ENCODE measurements at places on chromosomes 12 and 14.
A peak's percentile ranks its signal among the peaks of the same experiment; 100 is the strongest.

GRCh38 chr14:54600717-54601109 lies 33.8 kb downstream of the SAMD4A start:
- peak overlapping the region; percentile 41 for H3K27ac ChIP-seq
- H3K36me3 ChIP-seq, result peaks cover 31% of the 10 kb centered on the region
- peaks cover 51% of the 10 kb centered on the region for H3K4me1 ChIP-seq

- peak overlapping the region; percentile 77 for H3K27ac ChIP-seq
- no peaks in the 10 kb centered on the region for H3K27me3 ChIP-seq
- H3K36me3 ChIP-seq, result no peaks in the 10 kb centered on the region
- peaks cover 22% of the 10 kb centered on the region for H3K4me1 ChIP-seq
- DNase-seq, result no peak
These were observed 616.4 kb downstream of the MED13L start for GRCh38 chr12:115661112-115661511.

- no peaks in the 10 kb centered on the region for H3K27me3 ChIP-seq
- no peak overlapping the region for H3K27ac ChIP-seq
- H3K4me3 ChIP-seq, result no peak overlapping the region
- no peaks in the 10 kb centered on the region for H3K36me3 ChIP-seq
These were observed 355.1 kb downstream of the ALG10 start for GRCh38 chr12:34377243-34378035.

DNA sequence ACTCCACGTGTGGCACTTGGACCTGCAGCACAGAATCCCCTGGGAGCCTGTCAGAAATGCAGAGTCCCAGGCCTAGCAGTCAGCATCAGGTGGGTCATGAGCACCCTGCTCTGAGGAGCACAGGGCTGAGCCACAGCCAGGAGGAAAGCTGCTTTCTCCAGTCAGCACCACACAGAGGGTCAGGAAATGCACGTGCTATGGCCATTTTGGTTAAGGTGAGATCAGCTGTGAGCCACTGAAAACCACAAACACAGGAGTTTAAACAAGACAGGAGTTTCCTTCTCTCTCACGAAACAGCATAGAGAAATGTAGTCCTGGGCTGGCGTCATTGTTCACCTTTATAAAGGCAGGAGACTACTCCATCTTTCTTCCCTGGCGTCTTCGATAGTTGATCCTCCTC lies 204.5 kb upstream of the SFSWAP start:
- H3K4me3 ChIP-seq, result no peak overlapping the region
- no peaks in the 10 kb centered on the region for H3K36me3 ChIP-seq
- no peaks in the 10 kb centered on the region for H3K27me3 ChIP-seq

GRCh38 chr12:45377815-45378214 lies 161.9 kb downstream of the ANO6 start:
- no peak for DNase-seq
- peak overlapping the region; percentile 41 for H3K27ac ChIP-seq
- peaks cover 17% of the 10 kb centered on the region for H3K4me1 ChIP-seq
- H3K27me3 ChIP-seq, result no peaks in the 10 kb centered on the region
- no peak overlapping the region for H3K4me3 ChIP-seq
- peaks cover 19% of the 10 kb centered on the region for H3K36me3 ChIP-seq

DNA sequence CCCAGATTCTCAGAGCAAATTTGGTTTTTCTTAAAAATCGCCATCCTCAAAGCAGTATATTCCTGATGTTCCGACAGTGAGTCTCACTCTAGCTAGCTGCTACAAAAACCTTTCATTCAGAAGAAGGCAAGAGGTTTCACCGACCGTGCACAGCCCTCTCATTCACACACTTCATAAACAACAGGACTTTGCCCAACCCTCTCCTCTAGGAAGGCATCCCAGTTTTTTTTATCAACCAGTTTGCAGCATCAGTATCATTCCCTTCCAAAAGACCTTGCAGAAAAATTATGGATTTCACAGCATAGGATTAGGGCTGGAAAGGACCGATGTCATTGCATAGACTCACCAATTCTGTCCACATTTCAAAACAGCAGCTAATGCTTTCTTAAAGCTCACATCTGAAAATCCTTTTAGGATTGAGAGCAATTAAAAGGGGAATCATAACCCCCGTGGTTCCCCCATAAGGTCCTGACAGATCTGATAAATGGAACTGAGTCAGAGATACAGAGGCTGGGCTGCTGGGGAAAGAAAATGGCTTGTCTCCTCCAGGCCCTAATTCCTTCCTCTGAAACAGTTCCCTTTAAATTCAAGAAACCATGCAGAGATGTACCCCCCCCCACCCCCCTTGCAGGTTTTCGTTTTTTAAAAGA lies 597 bp downstream of the SVOP start:
- no peak overlapping the region for H3K4me3 ChIP-seq
- DNase-seq, result no peak
- no peak overlapping the region for H3K27ac ChIP-seq
- H3K36me3 ChIP-seq, result no peaks in the 10 kb centered on the region
- H3K4me1 ChIP-seq, result no peaks in the 10 kb centered on the region

DNA sequence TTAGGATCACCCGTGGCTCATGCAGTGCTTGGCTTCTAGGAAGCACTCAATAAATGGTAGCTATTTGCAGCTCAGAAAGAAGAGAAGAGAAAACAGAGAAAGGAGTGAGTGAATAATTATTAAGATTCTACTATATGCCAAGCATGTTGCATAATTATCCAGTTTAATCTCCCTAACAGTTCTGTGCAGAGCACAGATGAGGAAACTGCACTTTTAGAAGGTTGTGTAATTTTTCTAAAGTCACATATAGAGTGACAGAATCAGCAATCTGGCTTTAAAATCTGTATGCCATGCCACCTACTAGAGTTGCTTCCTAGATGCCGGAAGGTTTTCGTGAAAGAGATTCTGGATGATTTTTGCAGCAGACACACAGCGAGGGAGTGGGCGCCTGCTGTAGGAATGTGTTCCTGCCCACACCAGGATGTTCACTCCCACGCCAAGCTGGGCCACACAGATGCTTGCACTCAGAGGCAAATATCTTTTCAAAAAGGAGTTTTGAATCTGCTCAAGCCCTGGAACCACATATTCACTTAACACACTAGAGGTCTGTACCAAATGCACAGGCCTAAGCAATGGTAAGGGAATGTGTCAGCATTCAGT lies 50.2 kb upstream of the SMCO2 start:
- H3K4me3 ChIP-seq, result no peak overlapping the region
- no peak overlapping the region for H3K27ac ChIP-seq
- H3K4me1 ChIP-seq, result no peaks in the 10 kb centered on the region
- H3K36me3 ChIP-seq, result peaks cover under 1% of the 10 kb centered on the region

DNA sequence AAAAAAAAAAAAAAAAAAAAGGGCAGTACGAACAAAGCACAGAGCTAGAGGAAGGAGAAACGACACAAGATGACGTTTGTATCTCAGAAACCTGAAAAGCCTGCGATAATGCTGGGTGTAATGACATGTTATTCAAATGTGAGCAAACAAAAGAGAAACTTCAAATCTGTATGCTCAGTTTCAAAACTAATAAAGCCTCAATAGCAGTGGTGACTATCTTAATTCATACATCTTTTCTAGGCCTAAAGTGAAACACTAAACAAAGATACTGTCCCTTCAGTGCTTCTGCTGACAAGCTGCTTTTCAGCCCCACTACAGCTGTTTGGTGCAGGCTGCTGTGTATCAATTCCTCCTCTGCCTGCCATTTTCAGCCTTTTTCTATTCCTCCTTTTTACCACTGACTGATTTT lies 15.8 kb downstream of the ITPR2 start:
- no peak overlapping the region for H3K4me3 ChIP-seq
- no peak overlapping the region for H3K27ac ChIP-seq
- peaks cover 4% of the 10 kb centered on the region for H3K4me1 ChIP-seq
- H3K36me3 ChIP-seq, result no peaks in the 10 kb centered on the region
- DNase-seq, result no peak
- H3K27me3 ChIP-seq, result no peaks in the 10 kb centered on the region

GRCh38 chr14:22185191-22185590 lies 403.8 kb downstream of the DAD1 start:
- H3K36me3 ChIP-seq, result no peaks in the 10 kb centered on the region
- no peak for DNase-seq
- H3K27ac ChIP-seq, result no peak overlapping the region
- H3K4me3 ChIP-seq, result no peak overlapping the region
- H3K27me3 ChIP-seq, result no peaks in the 10 kb centered on the region
- H3K4me1 ChIP-seq, result no peaks in the 10 kb centered on the region

GRCh38 chr14:68309616-68310015 lies 483.3 kb downstream of the ZFP36L1 start:
- H3K4me3 ChIP-seq, result no peak overlapping the region
- H3K36me3 ChIP-seq, result no peaks in the 10 kb centered on the region
- no peak overlapping the region for H3K27ac ChIP-seq
- DNase-seq, result no peak
- H3K27me3 ChIP-seq, result no peaks in the 10 kb centered on the region

DNA sequence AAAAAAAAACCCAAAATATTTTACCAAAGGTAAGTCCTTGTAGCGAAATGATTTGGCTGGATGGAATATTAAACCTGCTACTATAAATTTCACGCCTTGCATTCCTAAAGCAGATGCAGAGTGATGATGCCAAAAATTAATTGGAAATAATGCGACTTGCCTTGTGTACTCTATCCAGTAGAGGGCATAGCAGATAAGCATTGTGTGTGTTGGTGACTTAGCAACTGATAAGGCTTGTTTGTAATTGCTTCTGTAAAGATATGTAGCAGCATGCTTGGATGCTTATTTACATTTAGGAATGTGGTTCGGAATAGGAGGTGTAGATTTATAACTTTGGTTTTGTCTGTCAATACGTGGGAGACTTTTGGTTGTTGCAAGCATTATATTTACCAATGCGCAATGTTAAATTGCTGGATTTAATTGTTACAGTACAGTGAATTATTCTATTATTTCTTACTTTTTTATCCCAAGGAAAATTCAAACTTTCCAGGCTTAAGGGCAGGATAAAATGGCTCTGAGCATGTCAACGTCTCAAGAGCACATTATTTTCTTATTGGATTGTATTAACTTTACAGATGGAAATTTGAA lies 80.5 kb downstream of the TMEM260 start:
- no peak overlapping the region for H3K4me3 ChIP-seq
- no peak overlapping the region for H3K27ac ChIP-seq
- no peak for DNase-seq
- H3K27me3 ChIP-seq, result no peaks in the 10 kb centered on the region
- H3K4me1 ChIP-seq, result no peaks in the 10 kb centered on the region

DNA sequence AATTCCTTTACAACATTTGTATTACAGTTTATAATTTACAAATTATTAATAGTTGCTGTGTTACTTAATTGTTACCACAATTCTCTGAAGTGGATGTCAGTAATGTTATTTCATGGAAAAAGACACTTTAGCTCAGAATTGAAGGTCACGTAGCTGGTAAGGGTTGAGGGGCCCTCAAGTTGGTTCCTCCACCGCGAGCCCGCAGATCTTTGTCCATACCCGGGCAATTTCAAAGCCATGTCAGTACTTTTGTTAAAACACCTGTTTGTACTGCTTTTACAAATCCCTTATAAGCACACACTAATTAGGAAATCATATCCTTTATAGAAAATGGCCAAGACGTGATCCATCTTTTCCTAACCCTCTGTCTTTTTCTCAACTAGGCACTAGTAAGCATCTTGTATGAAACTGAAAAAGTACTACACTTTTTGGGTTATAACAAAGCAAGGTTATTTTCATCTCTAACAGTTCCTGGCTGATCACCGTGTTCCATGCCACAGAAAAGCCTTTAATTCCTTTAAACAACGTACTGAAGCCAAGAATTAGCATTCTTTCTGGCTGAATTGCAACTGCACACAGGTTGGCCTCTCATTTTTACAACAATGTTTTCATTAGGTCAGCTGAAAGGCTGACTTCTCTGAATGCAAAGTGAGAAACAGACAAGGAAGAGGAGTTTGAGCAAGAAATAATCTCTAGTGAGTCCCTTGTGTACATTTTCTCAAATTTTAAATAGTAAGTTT lies 76.1 kb downstream of the CNTN1 start:
- H3K4me3 ChIP-seq, result no peak overlapping the region
- DNase-seq, result no peak
- peaks cover 3% of the 10 kb centered on the region for H3K4me1 ChIP-seq
- no peaks in the 10 kb centered on the region for H3K36me3 ChIP-seq
- no peak overlapping the region for H3K27ac ChIP-seq

- no peaks in the 10 kb centered on the region for H3K27me3 ChIP-seq
- H3K4me1 ChIP-seq, result peaks cover 31% of the 10 kb centered on the region
- no peak overlapping the region for H3K27ac ChIP-seq
These were observed 37.4 kb downstream of the PHLDA1 start for GRCh38 chr12:75994069-75994740.

DNA sequence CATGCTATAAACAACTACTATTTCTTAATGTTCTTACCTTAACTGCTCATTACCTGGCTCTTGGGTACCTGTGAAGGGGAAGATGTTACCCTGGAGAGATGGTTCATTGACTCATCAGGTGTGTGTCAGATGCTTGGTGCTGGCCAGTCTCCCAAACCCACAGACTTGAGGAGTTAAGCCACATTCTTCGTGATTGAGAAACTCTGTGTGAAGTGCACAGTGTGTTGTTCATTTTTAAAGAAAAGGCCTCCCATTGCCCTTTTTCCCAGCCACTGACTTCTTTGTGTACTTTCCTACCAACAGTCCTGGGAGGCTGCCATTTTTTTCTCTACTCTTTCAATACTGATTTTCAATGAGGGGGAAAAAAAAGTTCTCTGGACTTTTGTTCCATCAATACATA lies 3.2 kb downstream of the MGST1 start:
- DNase-seq, result peak; percentile 77
- peaks cover 35% of the 10 kb centered on the region for H3K4me1 ChIP-seq
- no peak overlapping the region for H3K4me3 ChIP-seq
- peaks cover 51% of the 10 kb centered on the region for H3K36me3 ChIP-seq

GRCh38 chr14:38336298-38336697 lies 80.4 kb upstream of the CLEC14A start:
- H3K27ac ChIP-seq, result no peak overlapping the region
- H3K36me3 ChIP-seq, result no peaks in the 10 kb centered on the region
- H3K4me1 ChIP-seq, result peaks cover 20% of the 10 kb centered on the region
- H3K27me3 ChIP-seq, result no peaks in the 10 kb centered on the region

Measured in RWPE2 (cell line).